ENCODE measurements at places on chromosomes 5 and 9.

- DNase-seq, result no peak
Observed at GRCh38 chr9:6884101-6884500, 126.3 kb downstream of the KDM4C start.

DNA sequence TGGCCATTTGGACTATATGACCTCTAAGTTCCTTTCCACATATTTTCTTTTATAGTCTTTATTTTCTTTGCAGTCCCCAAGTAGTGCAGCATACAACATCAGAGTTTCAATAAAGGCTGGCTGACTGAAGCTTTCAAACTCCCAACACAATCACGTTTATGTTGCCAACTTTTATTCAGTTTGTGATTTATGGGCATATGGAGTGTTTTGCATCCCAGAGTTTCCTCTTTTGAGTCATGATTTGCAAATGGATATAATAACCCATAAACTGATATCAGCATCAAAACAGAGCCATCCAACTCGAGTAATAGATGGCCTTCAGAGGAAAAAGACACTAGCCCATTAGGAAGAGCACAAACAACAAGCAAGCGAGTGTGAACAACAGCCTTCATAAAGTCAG, 414.0 kb downstream of the ELAVL2 start:
- DNase-seq, result no peak

DNA sequence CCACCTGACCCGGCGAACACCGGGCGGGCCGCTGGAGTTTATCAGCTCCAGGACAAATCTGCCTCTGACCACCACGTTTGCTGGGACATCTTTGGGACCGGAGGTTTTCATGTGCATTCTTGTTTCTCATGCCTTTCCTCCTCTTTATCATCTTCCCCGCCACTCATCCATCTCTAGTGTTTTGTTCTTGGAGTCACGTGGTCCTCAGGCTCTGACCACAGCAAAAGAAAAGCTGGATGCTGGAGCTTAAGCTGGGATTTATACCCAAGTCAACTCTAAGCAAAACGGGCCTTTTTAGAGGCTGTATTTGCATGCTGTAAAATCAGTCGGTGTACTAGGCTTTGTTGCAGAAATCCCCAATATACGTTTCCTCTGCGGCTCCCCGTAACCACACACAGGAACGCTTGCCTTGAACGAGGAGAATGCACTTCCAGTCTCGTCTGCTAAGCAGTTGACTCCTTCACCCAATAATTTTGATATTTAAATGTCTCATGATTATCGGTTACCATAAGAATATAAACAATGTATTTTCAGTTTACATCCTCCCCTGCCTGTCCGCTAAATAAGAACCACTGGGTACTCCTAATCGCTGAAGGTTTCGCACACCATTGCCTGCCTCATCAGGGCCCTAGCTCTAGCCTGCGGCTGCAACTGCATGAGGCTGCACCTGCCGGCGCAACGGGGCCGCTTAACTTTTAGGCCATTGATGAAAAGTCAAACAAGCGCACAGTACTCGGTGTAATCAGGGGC, 560 bp upstream of the NDUFS6 start:
- no peak for DNase-seq

DNA sequence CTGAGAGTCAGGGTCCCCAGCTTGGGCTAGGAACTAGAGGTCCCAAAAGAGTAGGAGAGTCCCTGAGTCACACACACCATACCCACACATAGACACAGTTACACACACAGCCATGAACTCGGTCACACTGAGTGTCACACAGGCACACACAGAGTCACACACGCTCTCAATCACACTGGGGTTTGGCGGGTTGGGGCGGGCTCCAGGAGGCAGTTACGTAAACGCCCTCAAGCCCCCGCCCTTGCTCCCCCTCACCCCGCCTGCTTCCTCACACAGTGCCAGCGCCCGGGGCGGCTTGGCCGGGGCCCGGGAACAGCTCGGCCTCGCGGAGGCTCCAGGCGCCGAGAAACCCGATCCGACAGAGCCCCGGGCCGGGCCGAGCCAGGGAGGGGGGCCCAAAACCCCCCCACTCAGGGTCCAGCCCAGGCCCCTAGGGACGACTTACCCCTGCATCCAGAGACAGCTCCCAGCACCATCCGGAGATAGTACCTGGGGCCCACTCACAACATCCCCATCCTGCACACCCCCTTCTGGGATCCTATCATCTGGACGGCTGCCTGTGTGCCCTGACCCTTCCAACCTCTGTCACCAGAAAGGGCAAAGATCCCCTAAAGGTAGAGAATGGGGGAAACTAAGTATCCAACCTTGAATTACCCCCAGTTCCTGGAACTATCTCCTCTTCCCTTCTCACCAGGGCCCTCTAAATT, 3.5 kb upstream of the CNTFR start:
- DNase-seq, result no peak

DNA sequence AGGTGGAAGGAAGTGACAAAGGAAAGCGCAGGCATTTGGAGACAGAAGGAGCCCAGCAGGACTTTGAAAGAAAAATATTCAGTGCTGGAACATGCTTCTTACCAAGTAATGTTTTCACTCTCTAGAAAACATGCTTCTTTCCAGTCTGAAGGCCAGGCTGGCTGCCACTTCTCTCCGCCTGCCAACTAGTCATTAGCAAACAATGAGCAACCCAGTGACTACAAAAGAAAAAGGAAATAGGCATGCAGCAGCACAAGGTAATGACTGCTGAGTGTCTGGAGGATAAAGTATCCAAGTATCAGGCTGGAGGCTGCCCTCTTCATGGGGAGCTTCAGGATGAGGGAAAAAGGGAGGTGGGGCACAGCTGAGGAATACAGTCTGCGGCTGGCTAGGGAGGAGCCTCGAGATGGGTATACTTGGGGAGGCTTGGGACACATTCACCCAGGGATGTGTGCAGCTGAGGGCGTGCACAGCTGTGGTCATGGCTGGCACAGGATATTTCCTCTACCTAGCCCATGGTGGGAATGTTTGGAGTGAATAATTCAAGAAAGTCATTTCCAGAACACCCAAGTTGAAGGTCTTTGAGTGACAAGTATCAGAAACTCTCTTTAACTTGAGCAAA, 161.5 kb upstream of the KIF2A start:
- DNase-seq, result no peak

DNA sequence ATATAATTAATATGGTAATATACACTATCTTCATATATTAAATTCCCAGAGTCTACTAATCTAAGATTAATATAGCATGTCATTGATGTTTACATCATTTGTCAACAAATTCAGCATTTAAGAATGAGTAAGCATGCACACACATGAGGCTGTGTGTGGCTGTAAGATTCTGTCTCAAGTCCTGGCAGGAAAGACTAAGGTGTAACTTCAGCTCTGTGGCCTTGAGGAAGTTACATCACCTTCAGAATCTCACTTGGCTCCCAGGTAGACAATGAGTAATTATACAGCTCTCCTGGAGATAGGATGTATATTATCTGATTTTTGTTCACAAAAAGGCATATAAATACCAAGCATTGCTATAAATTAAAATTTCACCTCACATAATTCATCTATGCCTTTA, 119.4 kb upstream of the IQGAP2 start:
- DNase-seq, result no peak

DNA sequence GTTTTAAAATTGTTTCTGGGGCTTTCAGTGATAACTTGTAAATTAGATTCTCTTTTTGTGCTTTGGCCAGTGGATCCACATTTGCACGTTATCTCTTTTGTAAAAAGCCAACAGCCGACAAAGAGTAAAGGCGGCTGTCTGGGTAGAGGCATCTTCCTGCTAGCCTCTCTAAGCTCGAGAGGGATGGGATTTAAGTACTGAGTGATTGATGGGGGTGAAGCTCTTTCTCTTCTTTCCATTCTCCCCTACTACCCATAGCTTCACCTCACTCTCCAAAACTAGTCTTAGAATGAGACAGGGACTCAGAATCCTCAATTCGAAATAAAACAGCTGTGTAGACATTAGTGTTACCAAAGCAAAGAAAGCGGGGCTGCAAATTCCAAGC, 3.4 kb downstream of the PBX3 start:
- DNase-seq, result no peak

- DNase-seq, result no peak
Observed at GRCh38 chr5:90390928-90391327, 18.6 kb downstream of the CETN3 start.

GRCh38 chr9:134295101-134295745, 31.0 kb upstream of the RXRA start:
- no peak for DNase-seq

DNA sequence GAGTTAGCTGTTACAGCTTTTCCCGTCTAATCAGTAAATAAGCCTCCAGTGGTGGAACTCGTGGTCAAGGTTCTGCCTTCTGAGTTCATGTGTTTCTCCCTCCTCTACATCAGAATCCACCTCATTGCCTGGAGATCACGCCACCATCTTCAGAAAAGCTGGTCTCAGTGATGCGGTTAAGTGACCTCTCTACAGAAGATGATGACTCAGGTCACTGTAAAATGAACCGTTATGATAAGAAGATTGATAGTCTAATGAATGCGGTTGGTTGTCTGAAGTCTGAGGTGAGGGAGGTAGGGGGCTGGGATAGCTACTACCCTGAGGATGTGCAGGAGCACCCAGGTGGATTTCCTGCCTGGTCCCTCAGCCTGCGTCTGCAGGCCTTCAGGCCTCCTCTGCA, 13.3 kb downstream of the ODF2 start:
- no peak for DNase-seq

- no peak for DNase-seq
Observed at GRCh38 chr5:14356305-14356704, 213.2 kb downstream of the TRIO start.

DNA sequence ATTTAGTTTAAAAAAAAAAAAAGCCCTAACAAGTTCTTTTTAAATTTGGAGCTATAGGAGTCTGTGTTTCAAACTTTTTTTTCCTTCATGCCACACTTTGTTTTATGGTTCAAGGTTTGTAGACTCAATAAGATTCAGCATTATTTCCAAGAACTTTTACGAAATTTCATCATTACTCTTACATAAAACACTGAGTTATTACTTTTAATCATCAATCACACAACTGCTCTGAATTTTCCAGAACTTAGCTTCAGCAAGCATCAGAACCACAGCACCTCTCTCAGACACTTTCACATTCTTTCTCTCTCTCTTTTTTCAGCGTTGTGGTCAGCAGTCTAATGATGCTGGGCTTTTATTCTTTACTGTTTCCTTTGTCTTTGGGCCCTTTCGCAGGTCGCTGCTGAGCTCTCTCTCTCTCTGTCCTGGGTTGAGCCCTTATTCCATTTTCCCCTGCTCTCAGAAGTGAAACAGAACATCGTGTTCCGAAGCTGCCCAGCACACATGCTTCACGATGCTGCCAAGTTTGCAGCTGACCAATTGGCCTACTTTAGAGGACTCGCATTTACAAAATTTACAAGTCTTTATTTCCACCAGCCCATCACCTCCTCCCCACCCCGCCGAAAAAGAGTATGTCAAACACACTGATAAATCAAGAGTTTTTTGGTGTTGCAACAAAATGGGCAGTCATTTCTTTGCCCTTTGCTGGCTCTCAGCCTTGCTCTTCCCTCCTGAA, 44.6 kb upstream of the PIK3R1 start:
- DNase-seq, result no peak

DNA sequence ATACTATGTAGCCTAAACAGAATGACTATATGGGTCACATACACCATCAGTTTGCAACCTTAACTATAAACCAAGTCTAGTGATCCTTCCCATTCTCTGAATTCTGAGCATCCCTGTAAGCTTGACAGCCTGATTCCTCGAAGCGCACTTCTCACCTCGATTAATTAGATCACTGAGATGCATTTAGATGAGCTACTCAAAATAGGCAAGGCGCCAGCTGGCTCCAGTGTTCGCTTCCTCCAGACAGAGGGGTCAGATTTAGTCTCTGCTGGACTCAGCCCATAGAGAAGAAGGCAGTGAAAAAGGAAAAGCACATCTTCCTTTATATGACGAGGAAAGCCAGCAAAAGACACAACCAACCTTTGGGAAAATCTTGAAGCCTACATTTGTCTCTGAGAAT, 371.5 kb downstream of the MLLT3 start:
- DNase-seq, result no peak

DNA sequence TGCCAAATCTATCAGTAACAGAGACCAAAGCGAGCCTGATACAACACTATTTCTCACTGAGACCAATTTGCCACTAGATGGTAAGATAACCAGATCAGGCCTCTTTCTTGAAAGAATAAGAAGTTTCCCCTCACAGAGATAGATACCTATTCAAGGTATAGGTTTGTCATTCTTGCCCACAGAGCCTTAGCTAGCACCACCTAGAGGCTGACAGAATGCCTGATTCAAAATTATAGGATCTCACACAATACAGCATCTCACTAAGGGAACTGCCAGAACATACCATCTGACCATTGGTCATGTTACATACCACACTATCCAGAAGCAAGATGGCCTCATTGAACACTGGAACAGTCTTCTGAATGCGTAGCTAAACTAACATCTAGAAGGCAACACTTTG, 166.6 kb upstream of the HCN1 start:
- DNase-seq, result no peak

- DNase-seq, result no peak
Observed at GRCh38 chr5:36494841-36495601, 111.4 kb upstream of the SLC1A3 start.

DNA sequence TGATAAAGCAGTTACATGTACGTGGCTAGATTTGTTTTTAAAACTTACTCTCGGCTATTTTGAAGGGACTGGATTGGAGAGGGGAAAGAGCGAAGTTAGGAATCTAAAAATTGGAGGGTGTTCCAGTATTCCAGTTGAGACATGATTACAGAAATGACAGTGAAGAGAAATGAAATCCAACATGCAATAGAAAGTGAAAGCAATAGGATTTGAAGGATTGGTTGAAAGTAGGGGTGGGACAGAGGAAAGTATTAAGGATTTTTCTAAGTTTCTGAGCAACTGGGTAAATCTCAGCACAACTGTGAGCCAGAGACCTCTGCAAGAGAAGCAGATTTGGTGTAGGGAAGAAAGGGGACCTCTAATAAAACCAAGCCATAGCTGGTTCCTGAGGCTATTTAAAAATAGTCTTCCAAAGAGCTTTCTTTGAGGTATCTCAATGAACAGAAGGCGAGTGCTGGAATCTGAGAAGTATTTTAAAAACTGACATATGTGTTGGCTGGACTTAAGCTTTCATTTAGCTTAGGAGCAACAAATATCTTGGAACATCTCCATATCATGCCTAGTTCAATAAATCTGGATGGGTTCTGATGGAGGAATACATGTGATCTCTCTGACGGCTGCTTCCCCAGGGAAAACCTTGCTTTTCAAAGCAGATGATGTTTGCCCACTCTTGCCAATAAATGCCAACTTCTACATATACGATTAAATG, 110.4 kb upstream of the IFNK start:
- no peak for DNase-seq

DNA sequence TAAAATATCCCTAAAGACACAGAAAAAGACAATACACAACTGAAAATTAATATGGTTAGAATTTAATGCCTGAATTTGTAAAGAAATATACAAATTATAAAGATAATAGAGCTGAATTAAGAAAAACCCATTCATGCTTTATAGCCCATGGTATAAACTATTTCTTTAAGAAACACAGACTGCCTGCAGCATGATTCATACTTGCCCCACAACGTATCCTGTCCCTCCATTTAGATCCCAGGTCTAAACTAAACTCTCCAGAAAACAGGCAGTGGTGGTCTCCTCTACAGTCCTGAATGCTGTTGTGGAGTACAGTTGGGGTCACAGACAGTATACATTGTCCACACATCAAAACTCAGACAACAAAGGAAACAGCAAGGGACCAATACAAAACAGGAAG, 24.8 kb downstream of the IL6ST start:
- no peak for DNase-seq

GRCh38 chr5:85576666-85577065, 1041.1 kb upstream of the COX7C start:
- no peak for DNase-seq

Measured in HL-60 (cell line).